ENCODE measurements at places on chromosomes 11 and 22. TPM values are rescaled to one million over a fixed set of nuclear protein-coding genes. Genes with fewer than 3 reads are reported as not detected.

The HORMAD2 gene
- total RNA-seq, result not detected

The P4HA3 gene
- 19.2 TPM for total RNA-seq

The HEPACAM gene
- total RNA-seq, result not detected

The FIBIN gene
- total RNA-seq, result 61.7 TPM

The OR52H1 gene
- 0.38 TPM for total RNA-seq

The ANKK1 gene
- 0.12 TPM for total RNA-seq

The OR5B21 gene
- not detected for total RNA-seq

The GNG3 gene
- not detected for total RNA-seq
